NCI-H1092 treated with DMSO at 0.1 percent for 48 hours (cell line): ENCODE measurements at places on chromosomes 3 and 15.

DNA sequence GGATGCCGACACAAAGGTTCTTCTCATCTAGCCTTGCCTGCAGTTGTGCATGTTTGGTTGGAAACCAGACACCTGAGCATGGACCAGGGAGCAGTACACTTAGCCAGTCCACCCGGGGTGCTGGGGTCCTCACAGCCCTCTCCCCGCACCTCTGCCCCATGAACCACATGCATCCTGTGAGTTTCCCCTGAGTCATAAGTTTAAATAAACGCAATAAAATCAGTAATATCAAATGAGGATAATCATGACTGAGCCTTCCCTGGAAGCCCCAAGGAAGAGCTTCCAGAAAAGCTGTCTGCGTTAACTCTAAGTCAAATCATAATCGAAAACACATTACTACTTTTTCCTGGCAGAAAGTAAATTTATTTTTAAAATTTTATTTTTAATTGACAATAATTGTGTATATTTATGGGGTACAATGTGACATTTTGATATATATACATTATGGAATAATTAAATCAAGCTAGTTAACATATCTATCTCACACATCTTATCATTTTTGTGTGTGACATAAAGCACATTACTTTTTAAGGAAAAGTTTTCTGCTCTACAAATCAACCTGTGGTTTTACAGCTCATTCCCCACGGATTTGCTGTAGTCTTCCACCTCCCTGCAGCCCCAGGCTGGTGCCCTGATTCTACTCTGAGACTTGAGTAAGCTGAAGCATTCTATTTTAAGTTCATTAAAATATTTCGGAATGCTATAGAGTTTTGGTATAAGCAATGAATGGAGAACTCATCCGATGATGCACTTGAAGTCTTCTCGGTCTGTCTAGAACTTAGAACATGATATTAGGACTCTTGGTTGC is 166.0 kb upstream of the EIF1B start:
- no peak for DNase-seq

DNA sequence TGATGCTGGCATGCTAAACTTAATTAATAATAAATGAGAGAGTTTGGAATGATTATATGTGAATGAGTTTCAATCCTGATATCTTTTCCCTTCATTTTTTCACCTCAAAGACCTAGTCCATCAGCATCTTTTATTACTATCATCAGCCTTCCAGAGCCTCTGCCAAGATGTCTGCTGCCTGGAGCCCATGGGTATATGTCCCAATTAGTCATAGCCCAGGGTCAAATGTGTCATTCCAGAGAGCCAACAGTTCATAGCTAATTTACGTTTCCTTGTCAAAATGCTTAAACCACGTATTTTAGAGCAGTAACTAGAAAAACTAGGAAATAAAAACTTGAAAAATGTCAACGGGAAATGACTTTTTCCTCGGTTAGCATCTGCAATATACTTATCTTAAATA is 457.9 kb downstream of the SI start:
- DNase-seq = no peak

DNA sequence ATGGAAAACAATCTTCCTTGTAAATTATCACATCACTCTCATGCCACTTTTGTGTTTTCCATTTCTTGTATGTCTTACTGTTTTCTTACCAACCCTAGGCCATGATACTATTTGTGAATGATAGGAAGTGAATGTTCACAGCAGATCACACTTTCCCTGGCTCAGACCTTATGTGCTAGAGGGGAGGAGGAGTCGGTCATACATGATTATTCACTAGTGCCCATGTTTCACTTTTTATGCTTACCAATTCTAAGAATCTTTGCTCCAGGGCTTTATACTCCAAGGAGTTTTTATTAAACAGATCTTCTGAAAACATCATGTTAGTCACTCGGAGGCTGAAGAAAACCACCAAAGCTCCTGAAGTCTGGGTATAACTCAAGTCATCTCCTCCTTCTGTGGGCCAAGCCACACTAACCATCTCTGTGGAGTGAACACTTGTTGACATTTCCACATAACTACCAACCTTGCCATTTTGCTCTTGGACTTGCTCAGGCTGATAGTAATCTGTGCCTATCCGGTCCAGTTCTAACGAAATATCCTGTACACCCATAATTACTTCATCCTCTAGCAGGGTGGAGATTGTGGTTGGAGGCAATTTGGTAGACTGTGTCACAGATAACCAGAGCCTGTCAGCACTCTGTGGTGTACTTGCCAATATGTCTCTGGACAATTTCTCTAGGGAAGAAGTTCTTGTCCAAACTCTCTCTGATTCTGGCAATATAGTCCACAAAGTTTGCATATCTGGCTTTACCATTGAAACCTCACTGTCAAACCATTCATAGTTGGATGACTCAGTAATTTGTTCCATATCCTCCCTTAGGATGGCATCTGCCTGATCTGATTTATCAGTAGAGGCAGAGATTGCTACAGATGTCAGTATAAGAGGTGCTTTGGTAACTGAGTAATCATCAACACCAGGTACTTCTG is 76.8 kb downstream of the IMPG2 start:
- no peak for DNase-seq

GRCh38 chr3:135145581-135145980 is 350.5 kb downstream of the EPHB1 start:
- DNase-seq = no peak

GRCh38 chr3:72350761-72351505 is 497.3 kb downstream of the SHQ1 start:
- DNase-seq = no peak

GRCh38 chr15:81323559-81323943 is 390 bp downstream of the STARD5 start:
- no peak for DNase-seq

DNA sequence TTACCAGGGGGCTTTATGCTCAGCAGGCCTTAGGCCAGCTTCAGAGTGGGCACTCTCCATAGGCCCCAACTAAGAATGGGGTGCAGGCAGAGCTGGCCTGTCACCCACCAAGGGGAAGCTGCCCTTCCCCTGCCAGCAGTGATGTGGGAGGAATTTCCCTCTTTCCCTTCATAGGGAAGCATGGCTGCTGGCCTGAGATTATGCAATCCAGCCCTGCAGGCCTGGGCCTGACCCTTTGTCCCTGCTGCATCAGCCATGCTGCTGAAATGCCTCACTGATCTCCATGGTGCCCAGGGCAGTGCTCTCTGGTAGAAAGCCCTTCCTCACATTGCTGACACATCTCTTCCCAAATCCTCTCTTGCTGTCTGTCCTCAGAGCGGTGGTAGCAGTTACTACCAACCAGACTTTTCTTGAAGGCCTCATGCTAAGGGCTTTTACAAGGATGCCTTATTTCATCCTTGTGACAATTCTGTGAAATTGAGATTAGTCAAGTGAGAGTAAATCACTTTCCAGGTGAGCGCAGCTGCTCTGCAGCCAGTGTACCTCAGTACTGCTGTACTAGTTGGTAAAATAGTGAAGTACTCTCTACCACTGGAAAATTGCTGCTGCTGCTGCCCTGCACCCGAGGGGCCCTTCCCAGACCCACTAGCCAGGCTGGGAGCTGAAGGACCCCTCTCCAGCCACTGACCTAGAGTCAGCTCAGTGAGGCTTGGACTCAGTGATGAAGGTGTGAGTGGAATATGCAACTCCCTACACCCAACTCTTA is 33.8 kb downstream of the MRAS start:
- DNase-seq = no peak

DNA sequence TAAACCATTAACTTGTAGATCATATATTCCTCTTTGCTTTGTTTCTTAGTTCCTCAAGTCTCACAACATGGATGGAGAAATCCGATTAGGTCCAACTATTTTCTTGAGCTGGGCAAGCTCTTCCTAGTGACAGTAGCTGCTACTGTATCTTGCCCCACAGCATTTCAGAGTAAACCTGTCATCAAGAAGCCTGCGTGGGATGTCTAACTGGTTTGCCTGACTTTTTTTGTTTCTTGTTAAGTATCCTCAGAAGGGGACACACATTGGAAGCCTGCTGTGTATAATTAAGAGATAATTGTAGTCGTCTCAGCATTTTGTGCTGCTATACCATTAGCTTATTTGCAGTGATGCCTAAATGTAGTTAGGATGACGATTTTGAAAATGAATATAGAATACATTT is 29.3 kb upstream of the STT3B start:
- no peak for DNase-seq

GRCh38 chr3:83622526-83622925 is 1336.3 kb upstream of the CADM2 start:
- DNase-seq = no peak

DNA sequence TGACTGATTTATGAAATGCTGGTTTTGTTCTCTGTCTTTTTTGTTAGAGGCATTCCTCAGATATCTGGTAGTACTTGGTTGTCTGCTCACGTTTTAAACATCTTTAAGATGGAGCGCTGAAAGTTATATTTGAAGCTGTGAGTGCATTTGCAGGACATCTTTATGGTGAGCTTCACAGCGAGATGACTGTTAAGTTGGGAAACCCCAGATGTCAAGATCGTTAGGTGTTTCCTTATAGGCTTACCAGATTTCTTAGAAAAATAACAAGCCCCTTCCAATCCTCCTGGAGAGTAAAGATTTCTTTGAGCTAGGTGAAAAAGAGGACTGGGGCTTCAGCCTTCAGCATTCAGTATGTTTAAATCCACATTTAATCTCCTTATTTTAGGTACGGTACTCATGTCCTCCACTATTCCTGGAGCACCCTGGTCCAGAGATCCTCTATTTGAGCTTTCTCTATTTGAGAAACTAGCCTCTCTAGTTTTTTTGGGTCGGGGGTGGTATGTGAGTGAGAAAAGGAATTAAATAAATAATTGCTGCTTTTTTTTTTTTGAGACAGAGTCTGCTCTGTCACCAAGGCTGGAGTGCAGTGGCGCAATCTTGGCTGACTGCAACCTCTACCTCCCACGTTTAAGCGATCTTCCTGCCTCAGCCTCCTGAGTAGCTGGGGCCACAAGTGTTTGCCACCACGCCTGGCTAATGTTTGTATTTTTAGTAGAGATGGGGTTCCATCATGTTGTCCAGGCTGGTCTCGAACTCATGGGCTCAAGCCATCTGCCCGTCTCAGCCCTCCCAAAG is 72.3 kb downstream of the ZNF609 start:
- DNase-seq = no peak
